ENCODE measurements at places on chromosomes 1 and 21. TPM values are rescaled to one million over a fixed set of nuclear protein-coding genes. Genes with fewer than 3 reads are reported as not detected.

Gene HORMAD1
- not detected for total RNA-seq

Gene CCDC18
- 2.8 TPM for total RNA-seq

Gene G0S2
- 4.6 TPM for total RNA-seq

Gene TNFAIP8L2
- total RNA-seq = 4.6 TPM

Gene ZSWIM5
- 4.4 TPM for total RNA-seq

Gene LIN28A
- 1.4 TPM for total RNA-seq

Gene LINGO4
- 0.09 TPM for total RNA-seq

Gene LHX8
- 0.83 TPM for total RNA-seq

Gene FCRLB
- 0.23 TPM for total RNA-seq

Gene NBL1
- 154 TPM for total RNA-seq

Gene SPATA46
- not detected for total RNA-seq

Gene STYXL2
- total RNA-seq = 3.1 TPM

Gene SLC2A5
- total RNA-seq = 8.8 TPM

Gene SPRR1B
- not detected for total RNA-seq

Gene FMO4
- total RNA-seq = 3.6 TPM

Gene F5
- 154 TPM for total RNA-seq

Data from mucosa of gallbladder (tissue), 1 donor.